Left lung (tissue), 14 donors: ENCODE measurements at places on chromosomes 6 and 20. TPM values are rescaled to one million over a fixed set of nuclear protein-coding genes. Genes with fewer than 3 reads are reported as not detected.

- H3K27ac ChIP-seq = no peak overlapping the region
- peaks cover 5% of the 10 kb centered on the region for H3K4me1 ChIP-seq
- no peak overlapping the region for H3K4me3 ChIP-seq
- no peaks in the 10 kb centered on the region for H3K36me3 ChIP-seq
- no peak for DNase-seq
Measured at GRCh38 chr20:2168946-2169345, 67.3 kb downstream of the STK35 start.

Gene LMBRD1
- 50.1 TPM for total RNA-seq

Gene ULBP3
- 10.0 TPM for total RNA-seq

Gene SLCO4A1
- 11.5 TPM for total RNA-seq

GRCh38 chr20:10863337-10864060 is 189.7 kb upstream of the JAG1 start:
- no peaks in the 10 kb centered on the region for H3K36me3 ChIP-seq
- peak overlapping the region; percentile 4 for H3K27ac ChIP-seq
- no peak for DNase-seq
- no peak overlapping the region for H3K4me3 ChIP-seq

DNA sequence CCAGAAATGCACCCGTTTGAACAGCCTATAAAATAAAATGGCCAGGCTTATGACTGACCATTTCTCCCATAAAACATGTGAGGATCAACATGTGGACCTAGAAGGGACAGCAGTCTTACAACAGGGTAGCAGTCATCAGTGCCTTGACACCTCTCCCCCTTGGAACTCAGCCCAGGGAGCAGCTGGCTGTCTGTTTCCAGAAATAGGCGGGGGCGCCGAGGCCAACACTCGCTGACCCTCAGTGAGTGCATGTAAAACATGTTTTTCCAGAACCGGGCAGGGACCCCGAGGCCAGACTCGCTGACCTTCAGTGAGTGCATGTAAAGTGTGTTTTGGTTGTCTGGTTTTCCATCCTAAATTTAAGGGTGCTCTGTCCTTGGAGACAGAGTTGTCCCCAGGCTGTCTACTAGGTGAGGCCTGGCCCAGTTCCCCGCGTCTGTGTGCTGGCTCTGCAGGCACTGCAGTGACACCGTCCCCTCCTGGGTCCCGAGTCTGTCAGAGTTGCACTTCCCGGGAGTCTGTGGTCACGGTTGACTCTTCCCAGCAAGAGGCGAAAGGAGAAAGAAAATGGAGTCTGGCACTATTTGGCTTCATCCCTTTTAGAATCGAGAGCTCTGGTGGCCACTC is 19.8 kb upstream of the ADRM1 start:
- DNase-seq = no peak
- H3K4me1 ChIP-seq = no peaks in the 10 kb centered on the region
- no peak overlapping the region for H3K27ac ChIP-seq
- peaks cover 92% of the 10 kb centered on the region for H3K36me3 ChIP-seq
- H3K27me3 ChIP-seq = no peaks in the 10 kb centered on the region

DNA sequence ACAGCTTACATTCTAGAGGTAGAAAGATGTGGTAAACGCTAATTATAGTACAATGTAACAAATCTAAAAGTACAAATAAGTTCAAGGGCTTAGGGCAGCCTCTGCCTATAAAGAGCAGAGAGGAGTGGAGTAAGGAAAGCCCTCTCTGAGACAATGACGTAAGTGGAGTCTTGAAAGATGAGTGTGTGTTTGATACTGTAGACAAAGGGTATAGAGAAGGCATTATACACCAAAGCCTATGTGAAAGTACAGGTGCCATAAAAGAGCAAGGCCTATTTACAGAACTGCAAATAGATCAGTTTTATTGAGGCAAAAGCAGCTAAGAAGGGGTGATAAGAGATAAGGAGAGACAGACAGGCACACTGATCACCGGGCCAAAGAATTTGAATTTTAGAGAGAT is 10.9 kb downstream of the GOPC start:
- H3K27me3 ChIP-seq = no peaks in the 10 kb centered on the region
- DNase-seq = no peak
- no peak overlapping the region for H3K4me3 ChIP-seq

- no peak overlapping the region for H3K27ac ChIP-seq
- no peak for DNase-seq
- no peak overlapping the region for H3K4me3 ChIP-seq
- H3K4me1 ChIP-seq = no peaks in the 10 kb centered on the region
- no peaks in the 10 kb centered on the region for H3K36me3 ChIP-seq
Measured at GRCh38 chr6:54315656-54316055, 7.4 kb downstream of the TINAG start.

GRCh38 chr6:157144859-157145568 is 178.3 kb downstream of the TMEM242 start:
- H3K4me3 ChIP-seq = no peak overlapping the region
- no peak overlapping the region for H3K27ac ChIP-seq
- peaks cover 24% of the 10 kb centered on the region for H3K4me1 ChIP-seq
- H3K27me3 ChIP-seq = no peaks in the 10 kb centered on the region

DNA sequence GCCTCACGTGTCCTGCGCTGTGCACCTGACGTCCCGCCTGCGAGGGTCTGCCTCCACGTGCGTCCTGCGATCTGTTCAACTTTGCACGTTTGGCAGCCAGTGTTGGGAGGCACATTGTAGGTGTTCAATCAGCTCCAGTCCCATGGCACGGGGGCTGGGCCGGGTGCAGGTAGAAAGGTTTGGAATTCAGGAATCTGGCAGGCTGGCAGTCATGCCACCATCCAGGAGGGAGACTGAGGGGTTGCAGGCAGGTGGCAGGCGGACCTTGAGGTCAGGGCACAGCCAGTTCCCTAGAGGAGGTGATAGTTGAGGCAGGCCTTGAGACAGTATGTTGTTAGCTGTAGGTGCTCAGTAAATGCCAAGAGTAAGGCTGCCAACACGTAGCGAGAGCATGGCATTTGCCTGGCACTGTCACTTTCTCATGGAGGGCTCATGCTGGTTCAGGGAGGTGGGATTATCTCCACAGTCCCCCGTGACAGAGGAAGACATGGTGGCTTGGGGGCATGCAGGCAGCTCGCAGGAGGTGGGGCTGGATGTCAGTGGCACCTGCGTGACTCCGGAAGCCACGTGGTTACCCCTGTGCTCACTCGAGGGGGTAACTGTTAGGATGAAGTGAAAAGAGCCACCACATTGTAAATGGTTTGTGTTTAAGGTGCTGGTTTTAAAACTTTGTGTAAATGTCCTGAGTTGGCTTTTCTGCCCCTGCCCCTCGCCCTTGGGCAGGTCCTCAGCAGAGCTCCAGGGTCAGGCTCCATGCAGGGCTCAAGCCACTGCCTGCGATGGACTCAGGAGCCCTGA is 111.8 kb upstream of the FRMD1 start:
- H3K4me1 ChIP-seq = no peaks in the 10 kb centered on the region
- H3K27ac ChIP-seq = no peak overlapping the region
- no peak for DNase-seq
- no peak overlapping the region for H3K4me3 ChIP-seq

DNA sequence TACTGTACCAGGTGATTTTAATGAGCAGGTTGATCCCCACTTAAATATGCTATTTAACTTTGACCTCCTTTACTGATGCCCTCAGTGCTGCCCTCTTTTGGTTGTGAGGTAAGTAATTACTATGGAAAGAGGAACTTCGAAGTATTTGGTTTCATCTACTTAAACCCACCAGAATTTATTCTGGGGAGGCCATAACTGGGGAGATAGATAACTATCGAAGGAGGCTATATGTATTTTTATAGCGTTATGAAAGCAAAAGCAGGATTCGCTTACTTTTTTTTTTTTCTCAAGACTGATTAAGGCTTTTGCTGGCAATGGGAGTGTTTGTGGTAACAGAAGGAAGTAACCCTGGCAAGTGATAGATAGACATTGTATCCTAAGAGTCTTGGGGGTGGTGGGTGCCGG is 168.9 kb upstream of the CENPW start:
- no peak overlapping the region for H3K27ac ChIP-seq
- H3K36me3 ChIP-seq = no peaks in the 10 kb centered on the region
- no peaks in the 10 kb centered on the region for H3K4me1 ChIP-seq
- no peak for DNase-seq
- no peaks in the 10 kb centered on the region for H3K27me3 ChIP-seq

DNA sequence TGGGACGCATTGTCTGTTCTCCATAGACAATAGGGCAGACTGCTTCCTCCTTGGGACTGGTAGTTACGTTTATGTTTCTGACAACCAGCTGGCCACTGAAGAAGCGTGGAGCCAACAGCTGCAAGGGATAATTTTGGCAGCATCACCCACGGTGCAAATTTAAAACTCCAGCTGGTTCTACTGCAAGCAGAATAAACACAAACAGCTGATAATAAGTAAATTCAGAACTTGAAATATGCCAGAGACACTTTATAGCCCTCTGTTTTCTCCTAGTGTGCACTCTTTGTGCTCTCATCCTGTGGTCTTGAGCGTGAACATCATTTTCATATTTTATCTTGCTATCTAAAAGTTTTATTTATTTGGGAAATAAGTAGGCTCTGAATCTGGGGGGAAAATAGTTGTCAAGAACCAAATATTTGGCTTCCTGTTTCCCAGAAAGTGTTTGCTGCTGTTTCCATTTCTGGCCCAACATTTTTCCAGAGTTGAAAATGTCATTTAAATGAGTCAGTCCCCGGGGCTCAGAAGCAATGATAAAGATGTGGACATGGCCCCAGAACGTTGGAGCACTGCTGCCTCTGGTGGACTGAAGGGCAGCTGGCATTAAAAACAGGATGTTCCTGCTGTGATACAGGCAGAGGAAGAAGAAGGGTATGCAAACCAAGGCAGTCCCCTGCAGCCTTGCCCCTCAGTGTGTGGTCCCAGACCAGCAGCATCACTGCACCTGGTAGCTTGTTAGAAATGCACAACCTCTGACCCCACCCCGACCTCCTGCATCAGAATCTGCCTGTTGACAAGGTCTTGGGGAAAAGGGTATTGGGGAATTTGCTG is 12.5 kb upstream of the THBD start:
- no peaks in the 10 kb centered on the region for H3K27me3 ChIP-seq
- peaks cover 31% of the 10 kb centered on the region for H3K4me1 ChIP-seq
- H3K27ac ChIP-seq = peak overlapping the region; percentile 24

DNA sequence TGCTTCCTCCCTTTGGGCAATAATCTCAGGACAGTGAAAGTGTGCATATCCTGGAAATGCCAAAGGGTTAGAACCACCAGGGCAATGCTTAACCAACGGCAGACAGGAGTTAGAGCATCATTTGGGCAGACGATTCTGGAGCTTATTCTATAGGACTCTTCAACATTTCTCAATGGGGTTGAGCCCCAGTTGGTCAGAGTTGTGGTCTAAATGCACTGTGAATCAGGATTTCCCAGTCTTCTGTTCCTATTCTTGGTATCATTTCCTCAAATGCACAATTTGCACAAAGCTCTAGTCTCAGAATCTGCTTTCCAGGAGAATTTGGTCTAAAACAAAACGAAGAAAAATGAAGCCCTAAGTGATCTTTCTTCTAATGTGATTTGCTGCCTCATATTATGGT is 389.6 kb upstream of the JAG1 start:
- H3K4me3 ChIP-seq = no peak overlapping the region
- H3K4me1 ChIP-seq = no peaks in the 10 kb centered on the region
- no peaks in the 10 kb centered on the region for H3K27me3 ChIP-seq
- no peak for DNase-seq
- H3K36me3 ChIP-seq = no peaks in the 10 kb centered on the region

Gene CTSA
- total RNA-seq = 234 TPM

- H3K4me1 ChIP-seq = no peaks in the 10 kb centered on the region
- DNase-seq = no peak
- H3K27ac ChIP-seq = no peak overlapping the region
- no peak overlapping the region for H3K4me3 ChIP-seq
- peaks cover 28% of the 10 kb centered on the region for H3K27me3 ChIP-seq
Measured at GRCh38 chr20:24632581-24632980, 163.2 kb downstream of the SYNDIG1 start.

GRCh38 chr6:149252622-149253021 is 64.9 kb upstream of the TAB2 start:
- H3K27me3 ChIP-seq = no peaks in the 10 kb centered on the region
- H3K4me3 ChIP-seq = no peak overlapping the region
- no peak overlapping the region for H3K27ac ChIP-seq
- no peaks in the 10 kb centered on the region for H3K36me3 ChIP-seq
- DNase-seq = no peak

Gene L3MBTL3
- 6.4 TPM for total RNA-seq

Gene SERPINB1
- total RNA-seq = 121 TPM

- H3K27me3 ChIP-seq = no peaks in the 10 kb centered on the region
- H3K4me1 ChIP-seq = peaks cover 12% of the 10 kb centered on the region
- H3K36me3 ChIP-seq = no peaks in the 10 kb centered on the region
- no peak for DNase-seq
- H3K27ac ChIP-seq = peak overlapping the region; percentile 88
- H3K4me3 ChIP-seq = peak overlapping the region; percentile 84
Measured at GRCh38 chr20:834151-834746, 734 bp downstream of the FAM110A start.

GRCh38 chr6:107361753-107362604 is 97.4 kb downstream of the PDSS2 start:
- no peak overlapping the region for H3K27ac ChIP-seq
- H3K4me1 ChIP-seq = no peaks in the 10 kb centered on the region
- DNase-seq = no peak
- H3K36me3 ChIP-seq = peaks cover 15% of the 10 kb centered on the region

DNA sequence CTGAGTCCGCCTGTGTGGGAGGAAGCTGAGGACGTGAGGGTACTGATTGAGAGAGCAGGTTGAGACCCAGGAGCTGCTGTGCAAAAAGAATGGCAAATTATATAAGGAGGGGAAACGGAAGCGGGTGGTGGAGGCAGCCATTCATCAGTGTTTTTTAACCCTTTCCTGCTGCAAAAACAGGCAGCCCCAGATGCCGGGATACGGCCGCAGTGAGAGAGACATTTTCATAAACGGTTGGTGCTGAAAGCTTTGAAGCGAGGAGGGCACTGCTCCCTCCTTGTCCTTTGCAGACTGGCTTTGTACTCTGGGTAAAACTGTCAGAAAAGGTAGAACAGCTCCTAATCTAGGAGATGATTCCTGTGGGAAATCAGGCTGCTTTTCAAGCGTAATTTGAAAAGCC is 56.4 kb downstream of the TTI1 start:
- H3K36me3 ChIP-seq = no peaks in the 10 kb centered on the region
- no peaks in the 10 kb centered on the region for H3K4me1 ChIP-seq
- no peak overlapping the region for H3K4me3 ChIP-seq
- no peak overlapping the region for H3K27ac ChIP-seq
- H3K27me3 ChIP-seq = no peaks in the 10 kb centered on the region
- no peak for DNase-seq

- H3K27ac ChIP-seq = no peak overlapping the region
- H3K4me1 ChIP-seq = no peaks in the 10 kb centered on the region
- no peak for DNase-seq
- no peaks in the 10 kb centered on the region for H3K36me3 ChIP-seq
Measured at GRCh38 chr20:63057171-63058117, 50.7 kb upstream of the BHLHE23 start.

Gene NR2E1
- not detected for total RNA-seq

DNA sequence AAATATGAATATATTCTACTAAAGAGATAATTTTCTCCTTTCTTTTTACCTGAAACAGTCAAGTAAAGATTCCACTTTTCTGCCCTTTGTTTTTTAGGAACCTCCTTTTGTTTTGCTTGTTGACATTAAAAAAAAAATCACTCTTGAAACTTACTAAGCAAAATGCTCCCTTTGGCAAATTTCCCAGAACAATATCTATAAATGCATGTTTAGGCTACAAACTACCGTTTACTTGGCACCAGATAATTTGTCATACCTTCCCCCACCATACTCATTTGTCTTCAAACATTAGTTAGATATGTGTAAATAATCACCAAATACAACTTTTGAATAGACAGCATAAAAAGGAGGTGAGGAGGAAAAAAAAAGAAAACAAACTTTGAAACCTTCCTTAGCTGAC is 604.7 kb downstream of the RFPL4B start:
- no peaks in the 10 kb centered on the region for H3K27me3 ChIP-seq
- H3K4me3 ChIP-seq = no peak overlapping the region
- no peaks in the 10 kb centered on the region for H3K4me1 ChIP-seq
- no peak for DNase-seq
